NCI-H2029 treated with DMSO at 0.1 percent for 48 hours (cell line): ENCODE measurements at places on chromosomes 13 and 19.

GRCh38 chr19:41323430-41324125 lies 13.6 kb downstream of the CCDC97 start:
- DNase-seq: no peak

DNA sequence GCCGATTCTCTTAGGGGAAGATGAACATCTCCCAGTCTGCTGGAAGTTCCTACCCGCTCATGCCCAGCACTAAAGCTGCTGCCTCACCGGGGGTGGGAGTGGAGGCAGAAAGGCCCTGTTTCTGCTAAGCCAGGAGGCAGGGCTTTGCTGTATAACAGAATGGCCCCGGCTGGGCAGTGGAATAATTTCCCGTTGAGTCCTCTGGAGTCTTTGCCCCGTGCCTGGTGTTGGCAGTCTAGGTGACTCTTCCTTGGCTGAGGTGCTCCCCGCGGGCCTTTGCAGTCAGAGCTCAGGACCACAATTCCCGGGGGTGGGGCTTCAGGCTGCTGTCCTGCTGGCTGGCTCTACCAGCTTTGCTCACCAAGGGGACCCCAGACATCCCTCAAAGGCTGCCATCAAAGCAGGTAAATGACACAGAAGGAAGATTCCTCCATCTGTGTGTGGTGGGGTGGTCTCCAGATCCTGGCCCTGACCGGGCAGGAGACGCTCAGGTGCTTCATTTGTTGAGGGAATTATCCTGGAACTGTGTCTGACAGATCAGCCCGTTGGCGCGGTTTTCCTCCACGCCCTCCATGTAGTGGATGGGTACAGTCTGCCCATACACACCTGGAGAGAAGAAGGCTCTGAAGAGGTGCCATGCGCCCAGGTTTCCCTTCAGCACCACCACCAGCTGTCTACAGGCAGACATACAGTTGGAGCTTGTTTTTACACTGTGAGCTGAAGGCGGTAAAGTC lies 209.9 kb downstream of the TEX29 start:
- DNase-seq: no peak

DNA sequence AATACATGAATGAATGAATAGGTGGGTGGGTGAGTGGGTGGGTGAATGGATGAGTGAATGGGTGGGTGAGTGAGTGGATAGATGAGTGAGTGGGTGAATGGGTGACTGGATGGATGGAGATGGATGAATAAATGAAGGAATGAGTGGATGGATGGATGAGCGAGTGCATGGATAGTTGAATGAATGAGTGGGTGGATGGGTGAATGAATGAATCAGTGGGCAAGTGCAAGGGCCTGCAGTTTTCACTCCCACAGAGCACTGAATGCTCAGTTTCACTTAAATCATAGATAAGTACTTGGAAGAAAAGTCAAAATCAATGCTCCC lies 12.4 kb downstream of the GAS6 start:
- DNase-seq: no peak

GRCh38 chr19:1429750-1430149 lies 8.4 kb upstream of the RPS15 start:
- no peak for DNase-seq

GRCh38 chr13:67119481-67119894 lies 110.6 kb downstream of the PCDH9 start:
- no peak for DNase-seq

GRCh38 chr19:45171211-45171623 lies 6.8 kb downstream of the TRAPPC6A start:
- DNase-seq: no peak

DNA sequence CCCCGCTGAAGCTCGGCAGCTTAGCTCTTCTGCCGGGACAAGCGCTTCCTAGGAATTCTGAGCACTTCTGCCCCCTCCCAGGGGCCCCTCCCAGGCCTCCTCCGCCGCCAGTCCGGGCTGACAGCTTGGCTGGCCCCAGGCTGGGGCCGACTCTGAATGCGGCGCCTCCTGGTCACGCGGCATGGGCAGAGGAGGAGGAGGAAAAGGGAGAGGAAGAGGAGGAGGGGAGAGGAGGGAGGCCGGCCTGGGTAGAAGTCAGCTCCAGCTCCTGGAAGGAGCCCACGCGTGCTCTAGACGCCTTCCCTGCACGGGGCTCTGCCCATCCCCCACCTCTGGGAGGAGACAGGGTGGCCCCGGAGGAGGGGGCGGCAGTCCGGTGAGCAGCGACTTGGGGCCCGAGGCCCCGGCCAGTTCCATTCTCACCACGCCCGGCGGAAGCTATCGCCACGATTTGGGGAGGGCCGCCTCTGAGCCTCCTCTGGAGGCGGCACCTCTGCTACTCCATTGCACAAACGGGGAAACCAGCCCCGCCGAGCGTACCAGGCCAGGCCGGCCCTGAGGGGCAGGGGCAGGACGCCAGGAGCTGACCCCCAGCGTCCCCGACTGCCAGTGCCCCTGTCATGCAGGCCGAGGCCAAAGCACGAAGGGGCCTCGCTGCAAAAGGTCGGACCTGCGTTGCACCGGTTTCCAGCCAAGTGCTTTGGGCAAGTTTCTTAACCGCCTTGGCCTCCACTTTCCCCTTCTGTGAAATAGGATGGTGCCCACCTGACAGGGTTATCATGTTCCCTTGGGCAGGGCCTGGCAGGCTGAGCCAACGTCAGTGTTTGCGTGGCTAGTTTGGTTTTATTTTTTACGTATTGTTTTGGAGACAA lies 31.6 kb downstream of the CCNE1 start:
- no peak for DNase-seq

DNA sequence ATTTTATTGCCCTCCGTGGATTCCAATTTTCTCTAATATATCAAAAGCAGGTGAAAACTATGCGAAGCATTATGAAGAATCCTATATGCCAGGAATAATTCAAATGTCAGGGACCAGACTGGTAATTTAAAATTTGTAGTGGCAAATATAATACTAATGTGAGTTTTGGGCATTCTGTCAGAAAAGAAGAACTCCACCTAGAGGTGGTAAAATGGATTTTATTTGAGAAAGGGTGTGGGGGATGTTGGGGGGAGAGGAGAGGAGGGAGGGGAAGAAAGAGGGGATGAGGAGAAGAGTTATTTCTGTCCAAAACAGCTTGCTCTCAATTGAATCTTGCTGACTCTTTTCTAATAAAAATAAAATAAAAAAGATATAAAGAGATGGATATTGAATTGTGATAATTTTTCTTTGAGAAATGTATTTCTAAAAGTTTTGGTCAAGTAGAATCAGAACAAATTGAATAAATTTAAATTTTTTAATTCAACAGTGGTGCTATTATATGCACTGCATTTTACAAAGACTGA lies 929.3 kb upstream of the SLITRK5 start:
- no peak for DNase-seq

GRCh38 chr19:1734321-1734966 lies 18.9 kb upstream of the ONECUT3 start:
- DNase-seq: no peak

DNA sequence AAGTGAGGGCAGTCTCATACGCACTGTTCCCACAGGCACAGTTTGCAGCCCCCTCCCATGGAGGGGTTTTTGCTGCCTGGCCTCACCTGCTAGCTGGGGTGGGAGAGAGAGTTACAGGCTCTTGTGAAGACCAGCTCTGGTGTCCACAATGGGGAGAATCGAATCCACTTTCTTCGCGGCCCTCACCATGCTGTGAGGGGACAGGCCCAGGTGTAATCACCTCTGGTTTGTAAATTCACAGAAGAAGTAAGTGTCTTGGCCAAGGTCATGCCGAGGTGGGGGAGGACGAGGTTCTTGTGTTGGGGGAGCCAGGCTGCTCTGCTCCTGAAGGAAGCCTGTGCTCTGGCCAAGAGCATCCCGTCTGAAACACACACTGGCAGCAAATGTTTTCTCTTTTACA lies 39.5 kb downstream of the TEX29 start:
- DNase-seq: no peak

- no peak for DNase-seq
Observed at GRCh38 chr13:80844164-80844563, 503.2 kb upstream of the SPRY2 start.

GRCh38 chr13:23551213-23552008 lies 18.8 kb upstream of the TNFRSF19 start:
- no peak for DNase-seq

DNA sequence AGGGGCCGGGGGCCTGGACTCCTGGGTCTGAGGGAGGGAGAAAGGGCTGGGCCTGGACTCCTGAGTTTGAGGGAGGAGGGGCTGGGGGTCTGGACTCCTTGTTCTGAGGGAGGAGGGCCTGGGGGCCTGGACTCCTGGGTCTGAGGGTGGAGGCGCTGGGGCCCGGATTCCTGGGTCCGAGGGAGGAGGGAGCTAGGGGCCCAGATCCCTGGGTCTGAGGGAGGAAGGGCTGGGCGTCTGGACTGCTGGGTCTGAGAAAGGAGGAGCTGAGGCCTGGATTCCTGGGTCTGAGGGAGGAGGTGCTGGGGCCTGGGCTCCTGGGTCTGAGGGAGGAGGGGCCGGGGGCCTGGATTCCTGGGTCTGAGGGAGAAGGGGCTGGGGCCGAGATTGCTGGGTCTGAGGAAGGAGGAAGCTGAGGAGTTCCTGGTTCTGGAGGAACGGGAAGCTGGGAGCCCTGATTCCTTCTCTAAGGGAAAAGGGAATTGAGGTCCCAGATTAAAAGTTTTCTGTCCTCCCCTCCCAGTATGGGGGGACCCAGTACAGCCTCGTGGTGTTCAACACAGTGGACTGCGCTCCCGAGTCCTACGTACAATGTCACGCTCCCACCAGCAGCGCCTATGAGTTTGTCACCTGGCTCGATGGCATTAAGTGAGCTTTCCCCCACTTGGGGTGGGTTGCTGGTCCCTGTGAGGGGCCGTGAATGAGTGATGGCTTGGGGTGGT lies 721 bp downstream of the MED25 start:
- no peak for DNase-seq

DNA sequence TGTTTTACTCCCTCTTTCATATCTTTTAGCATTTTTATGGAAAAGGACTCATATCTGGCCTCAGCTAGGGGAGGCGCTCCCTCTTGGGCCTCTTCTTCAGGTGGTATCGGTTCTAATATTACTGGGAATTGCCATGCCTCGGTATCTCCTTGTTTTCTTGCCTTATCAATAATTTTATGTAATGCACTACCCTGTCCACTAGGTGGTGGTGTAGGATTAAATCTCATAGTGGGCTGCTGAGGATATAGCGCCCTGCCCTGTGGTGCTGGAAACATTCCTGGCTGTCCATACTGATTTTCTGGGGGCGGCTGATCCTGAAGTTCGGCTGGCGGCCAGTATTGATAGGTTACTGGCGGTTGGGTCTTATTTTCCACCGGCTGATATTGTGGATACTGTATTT lies 35.8 kb downstream of the ZNF420 start:
- DNase-seq: no peak

GRCh38 chr19:4913996-4914735 lies 4.9 kb downstream of the UHRF1 start:
- DNase-seq: no peak

DNA sequence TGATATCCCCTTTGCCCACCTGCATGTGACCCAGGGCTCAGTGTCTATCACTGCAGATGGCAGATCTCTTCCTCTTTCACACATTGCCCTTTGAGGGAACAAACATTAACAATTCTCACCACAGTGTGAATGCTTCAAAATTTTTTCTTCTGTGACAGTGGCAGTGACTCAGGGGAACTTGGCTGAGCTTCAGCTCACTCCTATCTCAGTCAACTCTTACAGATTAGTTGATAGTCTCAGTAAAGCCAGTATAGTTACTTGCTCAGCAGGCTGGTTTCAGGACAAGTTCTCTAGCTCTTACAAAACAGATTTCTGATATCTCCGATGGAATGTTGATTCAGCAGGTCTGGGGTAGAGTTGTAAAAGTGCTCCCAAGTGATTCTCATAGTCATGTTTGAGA lies 166.9 kb downstream of the DLEU7 start:
- no peak for DNase-seq

DNA sequence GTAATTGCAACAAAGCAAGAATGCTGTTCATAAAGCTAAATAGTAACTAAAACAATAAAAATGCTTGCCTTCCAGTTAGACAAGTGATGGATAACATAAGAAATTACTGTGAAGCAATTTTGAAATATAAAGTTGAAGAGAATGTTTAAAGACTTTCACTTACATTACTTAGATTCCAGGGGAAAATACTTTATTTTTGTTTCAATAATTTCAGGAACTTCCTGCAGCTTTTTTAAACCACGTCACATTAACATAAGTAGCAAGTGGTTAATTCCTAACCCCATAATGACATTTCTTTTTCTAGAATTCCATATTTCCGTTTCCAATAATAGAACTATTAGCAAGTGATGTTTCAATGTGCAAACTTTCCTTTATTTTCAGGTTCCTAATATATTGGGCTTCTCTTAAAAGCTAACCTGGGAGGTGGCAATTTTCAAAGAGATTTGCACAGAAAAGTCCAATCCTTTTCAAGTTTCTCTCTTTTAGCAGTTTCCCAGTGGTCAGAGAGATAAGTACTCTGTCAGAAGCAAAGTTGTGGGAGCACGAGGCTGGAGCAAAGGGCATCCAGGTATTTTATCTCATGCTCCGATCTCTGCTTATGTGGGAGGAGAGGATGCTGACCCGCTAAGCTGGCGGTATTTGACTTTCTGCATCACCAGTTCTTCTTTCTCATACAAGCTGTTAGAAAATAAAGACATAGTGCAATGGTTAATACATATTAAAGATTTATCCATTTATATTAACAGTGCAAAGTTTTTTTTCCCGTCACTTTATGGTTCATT lies 1025.3 kb downstream of the EFNB2 start:
- no peak for DNase-seq
